ENCODE measurements at places on chromosomes 7 and 10. TPM values are rescaled to one million over a fixed set of nuclear protein-coding genes. Genes with fewer than 3 reads are reported as not detected.

Gene KCNMA1
- 71.4 TPM for total RNA-seq

Gene BAIAP2L1
- total RNA-seq, result 51.9 TPM

Gene PPP1R17
- total RNA-seq, result not detected

Gene RPA3
- total RNA-seq, result 104 TPM

Gene PLA2G12B
- total RNA-seq, result not detected

Gene CYP2C8
- total RNA-seq, result not detected

Gene HBP1
- 19.9 TPM for total RNA-seq

Gene ACSM6
- total RNA-seq, result not detected

Gene SMKR1
- total RNA-seq, result 10.0 TPM

Gene FFAR4
- 0.22 TPM for total RNA-seq

Gene PKD2L1
- total RNA-seq, result 0.06 TPM

Gene FMC1
- total RNA-seq, result 33.4 TPM

Gene MYH16
- 0.81 TPM for total RNA-seq

Gene UNCX
- total RNA-seq, result not detected

Gene ANXA8L1
- 120 TPM for total RNA-seq

Gene KCNH2
- 1.0 TPM for total RNA-seq

Gene TMEM270
- 0.23 TPM for total RNA-seq

Gene OR2A12
- total RNA-seq, result not detected

Gene LANCL2
- total RNA-seq, result 13.4 TPM

Gene ELMO1
- 1.6 TPM for total RNA-seq

Gene ENKUR
- 0.27 TPM for total RNA-seq

Gene SORCS1
- total RNA-seq, result not detected

Gene HKDC1
- 12.9 TPM for total RNA-seq

Gene EIF4H
- total RNA-seq, result 326 TPM

Gene ARMC3
- total RNA-seq, result 0.66 TPM

Gene CLRN3
- not detected for total RNA-seq

Gene SPDYE5
- total RNA-seq, result not detected

Gene EGFR
- 108 TPM for total RNA-seq

Gene HTR7
- 0.12 TPM for total RNA-seq

Gene PLCE1
- total RNA-seq, result 7.8 TPM

Data from A549 treated with ZK216348 at 1 μM for 4 hours (cell line).